ENCODE measurements at places on chromosomes 5 and 9.

DNA sequence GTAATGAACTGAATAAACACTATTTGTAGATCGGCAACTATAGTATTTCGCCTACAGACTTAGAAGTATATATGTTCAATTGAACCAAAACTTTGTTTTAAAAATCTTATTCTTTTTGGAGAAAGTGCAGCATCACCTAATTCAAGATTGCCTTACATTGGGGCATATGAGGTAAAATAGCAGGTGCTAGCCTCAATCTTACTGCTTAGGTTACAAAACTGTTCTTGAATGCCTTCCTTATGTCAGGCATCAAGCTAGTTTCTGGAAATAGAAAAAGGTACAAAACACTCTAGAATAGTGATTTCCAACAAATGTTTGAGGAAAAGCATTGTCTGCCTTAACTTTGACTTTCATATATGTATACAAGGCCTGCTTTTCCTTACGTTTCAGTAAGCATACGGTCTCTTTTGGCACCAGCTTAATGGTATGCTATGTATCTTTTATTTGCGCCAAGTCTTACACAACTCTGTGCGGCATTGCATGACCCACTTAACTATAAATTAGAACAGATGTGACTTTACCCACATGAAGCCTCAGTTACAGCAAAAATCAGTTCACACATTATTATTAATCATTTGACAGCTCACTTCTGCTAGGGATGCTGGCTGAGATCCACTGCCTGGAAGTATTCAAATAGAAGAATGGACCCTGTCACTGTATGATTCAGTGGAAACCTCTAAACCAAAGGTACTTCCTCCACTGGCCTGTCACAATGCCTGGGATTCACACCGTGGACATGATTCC lies 174.1 kb downstream of the PRELID2 start:
- no peak for DNase-seq

- DNase-seq: no peak
These were observed 341.4 kb downstream of the DIRAS2 start for GRCh38 chr9:90301277-90301653.

- DNase-seq: no peak
These were observed 39.6 kb downstream of the ZNF608 start for GRCh38 chr5:124706729-124707361.

GRCh38 chr5:147639321-147639720 lies 129.5 kb upstream of the DPYSL3 start:
- no peak for DNase-seq

- peak; percentile 15 for DNase-seq
These were observed 115.3 kb downstream of the UNC13B start for GRCh38 chr9:35277171-35277520.

GRCh38 chr9:26973989-26974388 lies 17.8 kb downstream of the IFT74 start:
- no peak for DNase-seq

DNA sequence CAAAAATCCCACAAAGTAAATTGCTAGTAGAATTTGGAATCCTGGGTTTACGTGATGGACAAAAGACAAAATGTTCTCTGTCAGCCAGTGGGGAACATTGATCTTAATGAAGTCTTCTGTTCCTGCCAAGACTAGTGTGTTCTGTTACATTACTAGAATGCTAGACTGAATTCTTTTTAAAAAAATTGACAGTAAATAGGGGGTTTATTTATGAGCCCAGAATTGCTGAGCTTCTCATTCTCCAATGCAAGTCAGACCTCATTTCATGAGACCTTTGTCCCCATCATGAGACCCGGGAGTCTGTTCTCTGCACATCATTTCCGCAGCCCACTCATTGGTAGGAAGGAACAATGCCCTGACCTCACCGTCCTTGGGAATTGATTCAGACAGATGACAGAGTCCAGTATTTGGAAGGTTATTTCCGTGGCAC lies 173.8 kb upstream of the OTULINL start:
- DNase-seq: no peak

DNA sequence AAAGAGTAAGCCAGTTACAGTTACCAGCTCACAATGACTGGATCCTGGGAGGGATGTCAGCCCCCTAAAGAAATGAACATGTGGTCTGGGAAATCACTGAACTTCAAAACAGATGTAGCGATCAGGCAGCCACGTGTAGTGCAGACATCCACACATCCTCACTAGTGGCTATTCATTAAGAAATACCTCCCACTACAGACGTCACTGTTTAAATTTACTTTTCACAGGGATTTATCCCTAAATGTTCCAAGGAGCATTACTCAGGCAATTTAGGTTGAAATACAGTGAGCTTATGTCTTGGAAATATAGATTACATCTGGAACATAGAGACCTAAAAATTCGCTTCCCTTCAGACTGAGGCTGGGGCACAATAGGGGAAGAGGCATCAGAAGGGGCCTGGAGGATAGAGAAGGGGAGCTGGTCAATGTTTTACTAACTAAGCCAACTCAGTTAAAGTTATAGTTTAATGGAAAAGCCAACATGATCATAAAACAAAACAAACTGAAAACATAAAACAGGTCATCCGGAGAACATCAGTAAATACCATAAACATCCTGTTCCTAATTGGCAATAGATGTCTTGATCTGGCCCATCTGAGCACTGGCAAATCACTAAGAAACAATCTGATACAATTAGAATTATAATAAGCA lies 92.3 kb downstream of the FANCC start:
- DNase-seq: no peak

DNA sequence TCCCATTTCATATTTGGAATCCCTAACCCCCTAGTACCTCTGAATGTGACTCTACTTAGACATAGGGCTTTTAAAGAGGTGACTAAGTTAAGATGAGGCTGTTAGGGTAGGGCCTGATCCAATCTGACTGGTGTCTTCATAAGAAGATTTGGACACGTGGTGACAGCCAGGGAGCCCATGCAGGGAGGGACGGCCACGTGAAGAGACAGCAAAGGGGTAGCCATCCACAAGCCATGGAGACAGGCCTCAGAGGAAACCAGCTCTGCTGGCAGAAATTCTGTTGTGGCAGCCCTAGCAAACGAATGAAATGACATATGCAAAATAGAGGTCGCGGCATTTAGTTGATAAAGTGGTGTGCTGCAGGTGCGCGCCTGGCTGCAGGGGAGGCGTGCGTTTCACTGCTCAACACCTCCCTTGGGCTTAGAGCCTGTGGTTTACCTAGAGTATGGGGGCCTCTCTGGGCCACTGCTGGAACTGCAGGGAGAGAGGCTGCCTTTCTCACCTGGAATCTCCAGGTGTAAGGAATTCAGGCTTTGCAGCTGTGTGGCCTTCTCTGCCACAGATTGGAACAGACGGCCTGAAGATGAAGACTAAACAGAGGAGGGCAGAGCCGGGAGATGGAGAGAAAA lies 7.1 kb upstream of the AFAP1L1 start:
- no peak for DNase-seq
